ENCODE measurements at places on chromosomes 6 and 20.
A peak's percentile ranks its signal among the peaks of the same experiment; 100 is the strongest.

DNA sequence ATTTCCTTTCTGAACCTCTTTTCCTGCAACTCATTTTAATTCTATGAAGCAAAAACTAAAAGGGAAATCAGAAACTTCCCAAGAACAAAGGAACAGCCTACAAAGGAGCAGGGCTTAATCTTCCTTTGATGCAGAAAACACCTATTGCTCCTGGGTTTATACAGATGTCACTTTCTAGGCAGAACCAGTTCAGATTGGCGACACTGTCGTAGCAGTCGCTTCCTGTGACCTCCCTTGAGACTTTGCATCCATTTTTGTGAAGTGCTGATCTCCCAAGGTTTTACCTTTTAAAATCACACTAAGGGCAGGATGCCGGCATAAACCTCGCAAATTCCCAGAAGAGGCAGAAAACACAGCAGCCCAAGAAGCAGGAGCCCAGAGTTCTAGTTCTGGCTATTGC lies 40.1 kb downstream of the JAG1 start:
- no peak for DNase-seq
- H3K27me3 ChIP-seq: no peaks in the 10 kb centered on the region
- H3K36me3 ChIP-seq: peaks cover 5% of the 10 kb centered on the region

DNA sequence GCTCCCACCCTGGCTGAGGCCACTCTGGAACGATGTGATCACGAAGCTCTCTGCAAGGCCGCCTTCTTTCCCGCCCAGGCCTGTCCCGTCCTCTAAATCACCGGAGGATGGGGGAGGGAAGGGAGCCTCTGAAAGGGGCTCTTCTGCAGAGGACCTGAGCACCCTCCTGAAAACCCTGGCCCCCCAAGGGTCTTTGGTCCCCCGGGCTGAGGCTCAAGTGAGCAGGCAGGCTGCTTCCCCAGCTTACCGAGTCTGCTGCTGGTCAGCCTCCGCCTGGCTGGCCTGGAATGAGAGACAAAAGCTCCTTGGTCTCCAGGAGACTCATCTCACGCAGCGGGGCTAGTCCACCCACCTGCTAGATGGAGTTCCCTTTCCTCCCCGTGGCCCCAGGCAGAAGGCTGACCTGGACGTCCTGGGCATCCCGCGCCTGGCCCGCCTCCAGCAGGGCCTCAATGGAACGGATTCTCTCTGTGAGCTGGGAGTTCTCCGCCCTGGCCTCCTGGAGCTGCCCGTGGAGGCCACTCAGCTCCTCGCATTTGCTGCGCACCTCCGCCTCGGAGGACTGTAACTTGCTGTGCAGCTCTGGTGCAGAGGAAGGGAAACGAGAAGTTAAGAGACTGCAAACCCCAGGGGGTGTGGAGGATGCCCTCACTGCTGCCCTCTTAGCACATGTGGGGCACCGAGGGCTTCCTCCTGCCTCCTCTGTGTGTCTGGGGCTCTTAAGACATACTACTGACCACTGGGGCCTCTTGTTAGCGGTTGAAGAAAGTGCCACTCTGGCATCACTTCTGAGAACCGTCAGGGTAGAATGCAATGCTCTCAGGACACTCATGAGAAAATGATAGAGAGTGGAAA lies 54.7 kb downstream of the RRBP1 start:
- H3K27me3 ChIP-seq: no peaks in the 10 kb centered on the region
- H3K4me3 ChIP-seq: no peak overlapping the region
- H3K27ac ChIP-seq: no peak overlapping the region

DNA sequence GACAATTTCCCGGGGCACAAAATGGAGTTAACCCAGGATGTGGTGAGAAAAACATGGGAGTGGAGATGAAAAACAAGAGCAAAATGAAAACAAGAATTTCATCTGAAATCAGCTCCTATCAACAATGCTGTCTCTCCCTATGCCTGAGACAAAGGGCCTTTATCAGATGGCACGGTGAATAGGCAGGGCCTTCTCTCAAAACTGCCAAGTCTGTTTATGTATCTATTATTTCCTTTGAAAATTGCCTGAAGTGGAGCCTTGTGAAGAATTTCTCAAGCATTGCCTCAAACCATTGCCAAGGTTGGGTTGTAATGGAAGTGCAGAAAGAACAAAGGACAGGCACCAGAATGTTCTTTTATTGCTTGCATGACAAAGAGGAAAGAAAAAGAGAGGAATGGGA lies 74.7 kb downstream of the BTBD3 start:
- H3K4me3 ChIP-seq: no peak overlapping the region
- DNase-seq: no peak
- H3K27me3 ChIP-seq: no peaks in the 10 kb centered on the region
- no peaks in the 10 kb centered on the region for H3K36me3 ChIP-seq
- peaks cover 3% of the 10 kb centered on the region for H3K4me1 ChIP-seq

DNA sequence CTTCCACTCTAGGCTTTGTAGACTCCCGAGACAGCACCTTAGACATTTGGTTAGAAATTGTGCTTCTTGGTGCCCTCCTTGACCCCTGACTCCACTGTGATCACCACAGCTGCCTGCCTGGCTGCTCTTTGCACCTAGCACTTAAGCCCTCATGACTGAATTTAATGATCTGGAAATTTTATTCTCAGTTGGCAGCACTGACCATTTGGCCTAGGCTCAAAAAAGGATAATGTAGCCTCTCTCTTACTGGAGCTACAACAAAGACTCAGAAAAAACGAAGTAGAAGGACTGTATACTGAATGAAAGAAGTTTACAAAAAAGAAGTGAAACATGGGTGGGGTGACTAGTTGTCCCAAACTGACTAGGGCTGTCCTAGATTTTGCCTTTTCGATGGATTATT lies 11.3 kb upstream of the ABRACL start:
- H3K27me3 ChIP-seq: no peaks in the 10 kb centered on the region
- no peak overlapping the region for H3K27ac ChIP-seq
- H3K4me1 ChIP-seq: peaks cover 8% of the 10 kb centered on the region
- no peaks in the 10 kb centered on the region for H3K36me3 ChIP-seq
- peak; percentile 39 for DNase-seq

DNA sequence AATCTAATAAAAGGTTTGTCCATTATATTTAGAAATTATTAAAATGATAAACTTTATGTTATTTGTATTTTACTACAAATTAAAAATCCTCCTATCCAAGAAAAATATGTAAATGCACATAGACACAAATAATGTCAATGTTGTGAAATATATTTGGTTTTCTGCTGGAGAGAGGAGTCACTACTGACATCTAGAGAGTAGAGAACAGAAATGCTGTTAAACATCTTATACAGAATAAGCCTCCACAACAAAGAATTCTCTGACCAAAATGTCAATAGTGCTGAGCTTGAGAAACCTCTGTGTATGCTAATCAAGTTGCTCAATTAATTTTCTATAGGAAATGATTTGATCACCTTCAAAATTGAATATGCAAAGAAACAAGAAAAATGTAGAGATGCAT lies 12.4 kb downstream of the HTR1B start:
- no peaks in the 10 kb centered on the region for H3K27me3 ChIP-seq
- H3K4me1 ChIP-seq: no peaks in the 10 kb centered on the region
- no peak overlapping the region for H3K4me3 ChIP-seq
- H3K36me3 ChIP-seq: no peaks in the 10 kb centered on the region
- DNase-seq: no peak

GRCh38 chr6:16576451-16577368 lies 184.6 kb downstream of the ATXN1 start:
- no peak overlapping the region for H3K4me3 ChIP-seq
- H3K4me1 ChIP-seq: no peaks in the 10 kb centered on the region
- H3K27me3 ChIP-seq: no peaks in the 10 kb centered on the region
- DNase-seq: no peak
- H3K36me3 ChIP-seq: no peaks in the 10 kb centered on the region
- no peak overlapping the region for H3K27ac ChIP-seq

GRCh38 chr6:100796049-100796823 lies 84.9 kb downstream of the ASCC3 start:
- no peak overlapping the region for H3K4me3 ChIP-seq
- DNase-seq: no peak
- H3K27ac ChIP-seq: no peak overlapping the region
- H3K36me3 ChIP-seq: peaks cover 3% of the 10 kb centered on the region
- H3K27me3 ChIP-seq: no peaks in the 10 kb centered on the region

GRCh38 chr6:46138281-46138680 lies 8.5 kb downstream of the ENPP4 start:
- DNase-seq: no peak
- no peaks in the 10 kb centered on the region for H3K4me1 ChIP-seq
- H3K4me3 ChIP-seq: no peak overlapping the region
- no peak overlapping the region for H3K27ac ChIP-seq

DNA sequence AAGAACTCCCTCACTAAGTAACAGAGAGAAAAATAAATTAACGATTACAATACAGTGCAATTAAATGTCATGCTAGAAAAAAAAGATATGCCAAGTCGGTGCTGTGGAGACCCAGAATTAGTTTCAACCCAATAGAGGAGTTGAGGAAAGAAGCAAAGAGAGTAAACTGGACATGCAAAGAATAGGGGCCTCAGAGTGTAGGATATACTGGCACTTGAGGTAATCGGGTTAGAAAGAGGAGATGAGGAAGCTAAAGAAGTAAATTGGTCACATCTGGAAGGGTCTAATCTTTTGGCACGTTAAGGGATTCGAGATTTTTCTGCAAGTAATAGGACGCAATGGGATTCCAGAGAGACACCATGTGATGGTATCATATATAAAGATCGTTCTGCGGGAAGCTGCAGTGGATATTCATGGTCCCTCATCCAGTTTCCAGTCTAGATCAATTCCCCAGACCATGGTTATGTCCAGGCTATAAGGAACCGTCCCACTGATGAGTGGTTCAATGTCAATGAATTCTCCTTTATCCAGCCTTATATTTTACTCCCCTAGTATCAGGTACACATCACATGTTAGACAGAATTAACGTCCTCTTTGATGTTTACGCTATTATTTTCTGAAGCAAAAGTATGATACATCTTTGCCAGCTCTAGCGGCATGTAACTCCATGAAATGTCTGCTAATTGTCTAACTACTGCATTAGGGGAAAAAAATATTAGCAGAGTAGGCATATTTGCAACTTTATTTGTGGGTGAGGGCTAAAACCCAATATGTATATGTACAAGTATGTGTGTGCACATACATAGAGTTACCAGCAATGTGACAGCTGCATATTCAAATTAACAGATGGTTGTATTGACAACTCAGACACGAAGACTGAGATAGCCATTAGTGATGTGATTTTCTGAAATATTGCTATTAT lies 1.1 kb upstream of the TBC1D32 start:
- H3K27ac ChIP-seq: peak overlapping the region; percentile 99
- H3K27me3 ChIP-seq: no peaks in the 10 kb centered on the region
- no peaks in the 10 kb centered on the region for H3K36me3 ChIP-seq
- peak overlapping the region; percentile 69 for H3K4me3 ChIP-seq

GRCh38 chr20:62339647-62340062 lies 27.5 kb downstream of the LAMA5 start:
- no peak overlapping the region for H3K4me3 ChIP-seq
- H3K27ac ChIP-seq: no peak overlapping the region

GRCh38 chr6:111428811-111429210 lies 54.2 kb downstream of the REV3L start:
- H3K27ac ChIP-seq: no peak overlapping the region
- H3K27me3 ChIP-seq: no peaks in the 10 kb centered on the region
- no peaks in the 10 kb centered on the region for H3K4me1 ChIP-seq

DNA sequence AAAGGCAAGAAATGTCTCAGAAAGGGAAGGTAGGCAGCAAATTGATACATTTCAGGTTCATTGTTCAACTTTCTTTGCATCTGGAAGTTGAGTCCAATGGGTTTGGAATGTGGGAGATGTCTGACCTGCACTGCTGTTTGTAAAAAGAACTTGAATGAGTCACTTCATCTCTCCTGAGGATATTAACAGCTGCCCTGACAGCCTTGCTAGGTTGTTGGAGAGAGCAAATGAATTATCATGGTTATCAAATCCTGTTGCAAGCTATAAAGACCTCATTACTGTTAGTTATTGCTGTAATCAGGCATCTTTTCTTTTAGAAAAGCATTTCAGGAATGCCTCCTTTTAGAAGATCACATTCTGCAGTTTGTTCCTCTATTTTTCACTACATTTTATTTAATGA lies 23.0 kb upstream of the FLRT3 start:
- H3K27ac ChIP-seq: no peak overlapping the region
- H3K36me3 ChIP-seq: no peaks in the 10 kb centered on the region
- no peak for DNase-seq
- no peak overlapping the region for H3K4me3 ChIP-seq

GRCh38 chr6:145189836-145190235 lies 545.5 kb downstream of the EPM2A start:
- no peaks in the 10 kb centered on the region for H3K27me3 ChIP-seq
- no peak for DNase-seq
- H3K27ac ChIP-seq: no peak overlapping the region
- H3K4me1 ChIP-seq: no peaks in the 10 kb centered on the region
- no peaks in the 10 kb centered on the region for H3K36me3 ChIP-seq
- no peak overlapping the region for H3K4me3 ChIP-seq

- no peak overlapping the region for H3K27ac ChIP-seq
- H3K36me3 ChIP-seq: no peaks in the 10 kb centered on the region
- peaks cover 8% of the 10 kb centered on the region for H3K4me1 ChIP-seq
- H3K27me3 ChIP-seq: no peaks in the 10 kb centered on the region
- peak; percentile 43 for DNase-seq
Measured at GRCh38 chr6:11328613-11329247, 96.3 kb upstream of the NEDD9 start.

DNA sequence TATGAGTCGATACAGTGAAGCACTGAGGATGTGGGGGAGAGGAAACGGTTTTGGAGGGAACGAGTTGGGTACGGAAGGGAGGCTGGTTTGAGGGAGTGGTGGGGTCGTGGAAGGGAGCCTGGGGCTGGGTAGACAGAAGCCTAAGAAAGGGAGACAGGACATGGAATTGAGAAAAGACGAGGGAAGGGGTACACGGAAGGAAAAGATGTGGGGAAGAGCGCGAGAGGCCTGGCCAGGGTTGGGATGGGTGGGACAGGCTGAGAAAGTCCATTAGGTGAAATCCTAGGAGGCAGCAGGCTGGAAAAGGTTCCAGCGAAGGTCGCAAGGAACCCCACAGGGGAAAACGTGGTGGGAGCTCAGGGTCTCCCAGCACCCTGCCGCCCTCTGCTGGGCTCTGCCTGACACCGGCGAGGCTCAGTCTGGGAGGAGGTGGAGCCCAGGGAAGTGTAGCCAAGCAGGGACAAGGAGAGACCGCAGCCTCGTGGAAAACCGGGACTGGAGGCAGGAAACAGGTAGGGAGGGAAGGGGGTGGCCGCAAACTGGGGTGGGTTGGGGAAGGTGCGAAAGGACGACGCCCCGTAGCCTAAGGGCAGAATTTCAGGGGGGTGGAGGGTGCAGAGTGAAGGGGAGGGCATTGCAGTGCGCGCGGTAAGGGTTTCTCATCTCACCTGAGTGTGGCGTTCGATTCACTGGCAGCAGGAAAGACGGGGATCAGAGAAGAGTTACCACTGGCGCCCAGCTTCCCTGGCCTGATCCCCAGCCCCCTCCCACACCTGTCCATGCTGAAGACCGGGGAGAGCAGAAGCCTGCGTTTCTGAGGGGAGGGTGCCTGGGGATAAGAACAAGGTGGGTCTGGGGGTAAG lies 4.3 kb downstream of the GABBR1 start:
- peaks cover 9% of the 10 kb centered on the region for H3K36me3 ChIP-seq
- peak overlapping the region; percentile 86 for H3K27ac ChIP-seq
- H3K4me3 ChIP-seq: peak overlapping the region; percentile 72
- peaks cover 39% of the 10 kb centered on the region for H3K27me3 ChIP-seq
- peak; percentile 85 for DNase-seq

Measured in muscle of leg (tissue), 16 donors.